ENCODE measurements at places on chromosomes 6 and 20.

GRCh38 chr6:109298605-109299264, 83.5 kb downstream of the CD164 start:
- no peak for DNase-seq

DNA sequence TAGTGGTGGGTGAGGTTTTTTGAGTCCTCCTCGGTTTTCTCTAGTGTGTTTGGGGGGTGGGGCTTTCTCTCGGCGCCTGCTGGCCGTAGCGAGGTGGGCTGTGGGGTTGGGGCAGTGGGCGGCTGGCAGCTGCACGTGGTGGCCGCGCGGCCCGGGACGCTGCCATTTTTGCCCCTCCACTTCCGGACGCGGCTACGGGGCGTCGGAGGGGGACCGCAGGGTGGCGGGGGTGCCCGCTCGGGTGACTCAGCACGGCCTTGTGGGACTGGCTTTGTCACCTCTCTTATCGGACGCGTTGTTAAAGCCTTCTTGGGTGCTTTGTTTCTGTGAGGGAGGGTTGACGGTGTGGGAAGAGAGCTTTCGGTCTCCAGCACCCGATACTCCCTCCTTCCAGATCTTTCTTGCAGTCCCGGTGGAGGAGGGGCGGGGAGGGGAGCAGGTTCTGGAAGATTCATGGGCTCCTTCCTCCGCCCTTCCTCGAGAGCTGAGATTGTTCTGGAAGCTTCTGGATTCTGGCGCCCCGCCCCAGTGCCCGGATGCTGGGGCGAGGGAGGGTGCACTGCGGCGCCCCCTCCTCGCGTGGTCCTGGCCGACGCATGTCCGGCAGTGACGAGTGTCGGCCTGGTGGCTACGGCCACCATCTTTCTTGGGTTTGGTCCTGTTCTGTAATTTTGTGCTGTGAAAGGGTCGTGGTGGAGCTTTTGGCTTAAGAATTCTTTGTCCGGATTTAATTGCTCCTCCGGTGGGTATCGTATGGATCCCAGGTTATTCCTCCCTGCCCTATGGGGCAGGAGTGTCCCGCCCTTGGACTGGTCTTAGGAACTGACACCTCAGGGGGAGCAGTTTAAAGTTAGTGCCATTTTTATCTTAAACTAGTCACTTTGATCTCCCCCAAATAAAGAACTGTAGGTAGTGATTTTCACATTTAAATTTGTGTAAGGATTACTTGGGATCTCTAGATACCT, 719 bp downstream of the HSP90AB1 start:
- DNase-seq = peak; percentile 82

- no peak for DNase-seq
Observed at GRCh38 chr6:3267162-3267561, 8.4 kb downstream of the PSMG4 start.

DNA sequence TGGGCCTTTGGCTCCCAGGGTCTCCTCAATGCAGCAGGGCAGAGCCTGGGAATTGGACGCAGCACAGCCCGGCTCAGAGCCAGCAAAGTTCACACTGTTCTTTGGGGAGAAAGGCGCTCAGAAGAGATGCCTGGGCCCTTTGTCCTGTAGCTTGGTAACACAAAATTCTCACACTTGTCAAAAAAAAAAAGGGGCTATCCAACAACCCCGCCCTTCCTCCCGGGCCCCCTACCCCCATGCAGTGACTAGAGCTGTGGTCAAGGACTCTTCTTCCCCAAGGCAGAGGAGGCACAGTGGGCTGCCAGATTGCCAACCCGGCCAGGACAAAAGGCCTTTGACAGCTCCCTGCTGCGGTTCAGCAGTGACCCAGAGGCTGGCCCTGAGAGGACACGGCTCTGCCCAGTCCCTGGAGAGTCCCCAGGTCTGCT, 2.0 kb downstream of the NKAIN4 start:
- no peak for DNase-seq

DNA sequence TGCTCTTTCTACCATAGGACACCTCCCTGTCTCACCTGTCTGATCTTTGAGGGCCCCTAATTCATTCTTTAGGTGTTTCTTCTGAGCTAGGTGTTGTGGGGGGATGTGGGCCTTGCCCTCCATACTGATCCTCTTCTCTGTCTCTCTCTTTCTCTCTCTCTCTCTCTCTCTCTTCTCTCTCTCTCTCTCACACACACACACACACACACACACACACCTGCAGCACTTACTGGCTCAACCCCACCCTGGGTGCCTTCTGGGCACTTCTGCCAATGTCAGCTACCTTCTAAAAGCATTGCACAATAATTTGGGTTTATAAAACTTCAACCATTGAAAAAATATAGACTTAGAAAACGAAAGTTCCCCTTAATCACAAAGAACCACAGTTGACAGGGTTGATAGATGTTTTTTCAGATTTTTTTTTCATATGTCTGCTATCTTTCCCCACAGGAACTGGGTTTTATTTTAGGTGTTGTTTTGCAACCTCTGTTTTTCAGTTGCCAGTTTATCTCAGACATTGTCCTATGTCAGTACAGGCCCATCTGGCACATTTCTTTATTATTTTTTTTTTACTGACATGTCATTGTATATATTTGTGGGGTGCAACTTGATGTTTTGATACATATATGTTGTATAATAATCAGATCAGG, 28.1 kb downstream of the PKIG start:
- no peak for DNase-seq

GRCh38 chr6:15685619-15686018, 22.8 kb upstream of the DTNBP1 start:
- no peak for DNase-seq

DNA sequence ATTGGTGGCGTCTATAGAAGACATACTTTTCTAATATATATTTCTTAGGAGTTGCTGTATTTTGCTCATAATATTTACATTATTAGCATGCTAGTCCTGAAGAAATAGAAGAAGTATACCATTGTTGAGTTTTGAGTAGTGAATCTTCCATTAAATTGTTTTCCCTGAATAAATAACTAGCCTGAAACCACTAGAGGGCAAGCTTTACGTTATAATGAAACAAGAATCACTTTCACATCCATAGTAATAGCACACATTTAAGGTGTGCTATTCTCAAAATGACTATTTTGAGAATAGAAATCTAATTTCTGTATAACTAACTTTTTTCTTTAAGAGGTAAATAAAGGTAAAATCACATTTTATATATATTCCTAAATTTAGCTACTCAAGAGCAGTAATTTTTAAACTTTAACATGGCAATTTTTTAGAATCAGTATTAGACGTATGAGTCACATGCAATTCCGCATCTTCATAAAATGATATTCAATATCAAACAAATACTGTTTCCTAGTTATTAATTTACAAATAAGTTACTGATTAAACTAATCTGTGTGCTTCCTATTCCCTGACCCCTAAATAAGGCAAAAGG, 213.2 kb upstream of the MANEA start:
- DNase-seq = no peak

DNA sequence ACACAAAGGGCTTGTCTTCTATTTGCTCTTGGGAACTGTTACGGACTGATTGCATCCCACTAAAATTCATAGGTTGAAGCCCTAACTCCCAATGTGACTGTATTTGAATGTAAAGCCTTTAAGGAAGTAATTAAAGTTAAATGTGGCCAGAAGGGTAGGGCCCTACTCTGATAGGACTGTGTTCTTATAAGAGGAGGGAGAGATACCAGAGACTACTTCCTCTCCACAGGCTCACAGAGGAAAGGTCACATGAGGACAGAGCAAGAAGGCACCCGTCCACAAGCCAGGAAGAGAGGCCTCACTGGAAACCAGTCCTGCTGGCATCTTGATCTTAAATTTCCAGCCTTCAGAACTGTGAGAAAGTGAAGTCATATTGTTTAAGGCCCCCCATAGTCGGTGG, 211.9 kb downstream of the CDH26 start:
- DNase-seq = no peak

- DNase-seq = no peak
Observed at GRCh38 chr6:168239044-168239773, 80.4 kb downstream of the DACT2 start.

DNA sequence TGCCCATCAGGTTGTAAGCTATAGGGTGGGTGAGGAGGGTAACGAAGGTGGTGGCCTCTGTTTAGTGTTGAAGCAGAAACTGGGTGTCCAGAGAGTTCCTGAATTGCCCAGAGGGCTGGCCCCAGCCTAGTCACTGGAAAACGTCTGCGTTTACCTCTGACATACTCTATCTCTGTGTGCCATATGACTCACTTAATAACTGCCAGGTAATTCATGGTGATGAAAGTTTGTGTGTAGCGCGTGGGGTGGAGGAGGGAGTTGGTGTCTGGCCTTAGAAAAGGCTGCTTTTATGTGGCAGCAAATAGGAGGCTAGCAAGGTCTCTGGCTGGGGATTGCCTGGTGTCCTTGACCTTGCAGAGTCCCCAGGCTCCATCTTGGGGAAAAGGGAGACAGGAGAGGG, 47.3 kb downstream of the SLC35D3 start:
- DNase-seq = no peak

GRCh38 chr20:10075606-10076005, 40.8 kb downstream of the ANKEF1 start:
- DNase-seq = no peak

GRCh38 chr6:113672491-113673149, 184.5 kb upstream of the MARCKS start:
- DNase-seq = no peak

GRCh38 chr6:150766201-150766997, 99.1 kb upstream of the MTHFD1L start:
- no peak for DNase-seq

All from stimulated activated CD4-positive, alpha-beta T cell treated with anti-CD3 and anti-CD28 coated beads, Interleukin-15, amount 100 ng/mL, for 1 hour (primary cell).